H54 (cell line): ENCODE measurements at places on chromosomes 2 and 18.

GRCh38 chr2:117775703-117776219 is 38.7 kb upstream of the DDX18 start:
- DNase-seq = no peak

- peak; percentile 9 for DNase-seq
Observed at GRCh38 chr2:209334188-209335017, 89.4 kb upstream of the MAP2 start.

- DNase-seq = no peak
Observed at GRCh38 chr2:158482594-158482993, 25.8 kb downstream of the PKP4 start.

DNA sequence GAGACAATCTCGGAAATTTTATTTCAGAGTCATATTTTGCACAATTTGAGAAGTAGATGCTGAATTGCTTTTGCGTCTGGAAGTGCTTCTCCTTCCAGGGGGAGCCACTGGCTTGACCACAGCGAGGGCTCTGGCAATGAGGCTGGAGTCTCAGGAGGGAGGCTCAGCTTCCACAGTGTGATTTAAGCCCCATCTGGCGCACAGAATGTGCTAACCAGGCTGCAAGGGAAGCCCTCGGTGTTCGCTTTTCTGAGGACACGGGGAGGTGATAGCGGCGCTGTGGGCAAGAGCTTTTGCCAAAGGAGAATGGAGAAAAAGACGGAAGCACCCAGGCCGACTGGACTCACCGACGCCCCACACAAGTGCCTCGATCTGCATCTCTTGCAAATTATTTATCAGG is 52.4 kb downstream of the ADI1 start:
- no peak for DNase-seq

GRCh38 chr2:240557101-240557751 is 562 bp downstream of the ANKMY1 start:
- DNase-seq = no peak

DNA sequence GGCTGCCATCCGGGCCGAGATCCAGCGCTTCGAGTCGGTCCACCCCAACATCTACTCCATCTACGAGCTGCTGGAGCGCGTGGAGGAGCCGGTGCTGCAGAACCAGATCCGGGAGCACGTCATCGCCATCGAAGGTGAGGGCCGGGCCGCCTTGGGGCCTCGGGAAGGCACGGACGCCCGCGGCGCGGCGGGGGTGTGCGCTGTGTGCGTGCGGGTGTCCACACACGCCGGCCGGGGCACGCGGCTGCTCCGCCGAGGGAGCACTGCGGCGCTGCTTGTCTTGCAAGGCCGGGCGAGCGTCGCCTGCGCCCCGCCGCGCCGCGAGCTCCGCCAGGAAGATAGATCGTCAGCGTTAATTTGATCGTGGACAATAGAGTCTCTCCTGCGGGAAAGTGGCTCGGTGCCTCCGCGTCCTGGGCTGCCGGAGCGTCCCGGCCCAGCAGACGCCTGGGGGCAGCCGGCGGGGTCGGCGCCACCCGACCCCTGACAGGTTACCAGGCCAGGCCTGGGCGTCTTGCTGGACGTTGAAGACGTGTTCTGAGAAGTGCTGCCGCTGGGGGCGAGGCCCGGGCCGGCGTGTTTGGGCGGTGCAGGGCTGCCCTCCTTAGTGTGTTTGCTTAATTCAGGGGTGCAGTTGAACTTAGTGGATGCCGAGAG is 1.0 kb downstream of the AGAP1 start:
- no peak for DNase-seq

- no peak for DNase-seq
Observed at GRCh38 chr2:159518321-159519005, 97.9 kb downstream of the BAZ2B start.

GRCh38 chr2:171134624-171135230 is 26.0 kb downstream of the TLK1 start:
- DNase-seq = no peak

- no peak for DNase-seq
Observed at GRCh38 chr2:64214281-64215115, 70.3 kb upstream of the PELI1 start.

DNA sequence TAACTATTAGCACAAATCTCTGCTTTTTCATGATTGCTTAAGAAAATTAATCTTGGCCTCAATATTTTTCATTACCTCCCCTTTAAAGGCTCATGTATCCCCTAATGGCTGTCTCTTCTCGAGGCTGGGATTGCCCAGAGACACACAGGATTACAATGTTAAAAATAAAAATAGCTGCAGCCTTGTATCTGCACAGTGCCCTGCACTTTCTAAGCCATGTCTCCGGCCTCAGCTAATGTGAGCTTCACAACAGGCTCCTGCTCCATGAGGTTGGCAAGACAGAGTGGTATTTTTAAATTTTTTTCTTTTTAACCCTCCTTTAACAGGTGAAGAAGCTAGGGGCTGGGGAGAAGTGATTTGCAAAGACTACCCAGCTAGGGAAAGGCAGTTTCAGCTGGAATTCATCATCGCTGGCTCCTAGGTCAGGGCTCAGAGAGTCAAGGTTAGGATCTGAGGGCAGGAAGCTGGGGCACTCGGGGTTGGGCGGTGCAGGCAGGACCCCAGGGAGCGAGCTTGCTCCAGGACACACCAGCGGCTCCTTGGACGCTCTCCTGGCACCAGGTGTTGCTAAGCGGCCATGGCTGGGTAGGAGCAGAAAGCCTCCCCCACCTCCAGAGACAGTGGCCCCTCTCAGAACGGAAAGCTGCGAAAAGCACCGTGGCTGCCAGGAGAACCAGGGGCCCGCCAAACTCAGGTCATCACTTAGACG is 135.6 kb downstream of the SMAD2 start:
- no peak for DNase-seq

DNA sequence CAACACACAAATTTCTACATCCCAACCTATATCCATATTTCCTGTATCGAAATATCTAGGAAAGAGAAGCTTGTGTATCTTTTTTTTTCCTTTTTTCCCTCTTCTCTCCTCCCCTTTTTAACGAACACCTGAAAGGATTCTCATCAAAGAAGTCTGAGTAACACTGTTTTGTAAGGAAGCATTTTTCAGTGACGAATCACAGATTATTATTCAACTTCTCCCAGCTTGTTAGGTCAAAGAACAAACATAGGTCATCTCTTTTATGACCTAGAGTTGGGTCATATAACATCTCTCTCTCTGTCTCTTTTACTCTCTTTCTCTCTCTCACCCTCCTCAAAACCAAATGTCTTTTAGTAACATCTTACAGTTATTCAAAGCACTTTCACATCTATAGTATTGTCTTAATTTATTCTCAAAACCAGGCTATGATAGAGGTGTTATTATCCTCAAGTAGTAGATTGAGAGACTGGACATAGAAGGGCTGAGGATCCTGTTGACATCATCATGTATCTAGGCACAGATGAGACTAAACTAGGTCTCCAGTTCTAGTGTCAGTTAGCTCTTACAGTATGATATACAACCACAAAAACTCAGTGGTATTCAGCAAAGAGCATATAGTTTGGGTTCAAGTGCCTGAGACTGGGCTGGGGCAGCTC is 80.1 kb upstream of the SPOPL start:
- DNase-seq = no peak

DNA sequence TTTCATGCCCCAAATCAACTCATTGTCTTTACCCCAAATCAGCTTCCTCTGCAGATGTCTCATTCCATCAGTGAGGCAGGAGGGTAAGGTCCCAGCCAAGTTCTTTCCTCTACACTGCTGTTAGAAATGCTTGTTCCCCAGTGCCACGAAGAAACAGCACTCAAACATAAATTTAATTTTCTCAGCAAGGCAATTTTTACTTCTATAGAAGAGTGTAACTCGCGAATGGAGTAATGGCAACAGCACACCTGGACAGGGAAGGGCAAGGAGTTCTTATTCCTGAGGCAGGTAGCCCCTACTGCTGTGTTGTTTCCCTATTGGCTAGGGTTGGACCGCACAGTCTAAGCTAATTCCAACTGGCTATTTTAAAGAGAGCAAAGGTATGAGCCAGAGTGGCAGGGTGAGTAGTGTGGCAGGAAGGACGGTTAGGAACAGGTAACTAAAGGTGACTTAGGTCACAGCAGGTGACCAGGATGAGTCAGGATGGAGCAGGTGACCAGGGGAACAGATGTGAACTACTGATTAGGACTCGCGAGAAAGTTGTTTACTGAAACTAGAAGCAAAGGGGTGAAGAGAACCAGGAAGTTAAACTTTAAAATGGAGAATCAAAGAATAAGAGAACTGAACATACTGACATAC is 12.0 kb upstream of the CEP68 start:
- DNase-seq = no peak

- no peak for DNase-seq
Observed at GRCh38 chr2:159561786-159562185, 54.6 kb downstream of the BAZ2B start.

DNA sequence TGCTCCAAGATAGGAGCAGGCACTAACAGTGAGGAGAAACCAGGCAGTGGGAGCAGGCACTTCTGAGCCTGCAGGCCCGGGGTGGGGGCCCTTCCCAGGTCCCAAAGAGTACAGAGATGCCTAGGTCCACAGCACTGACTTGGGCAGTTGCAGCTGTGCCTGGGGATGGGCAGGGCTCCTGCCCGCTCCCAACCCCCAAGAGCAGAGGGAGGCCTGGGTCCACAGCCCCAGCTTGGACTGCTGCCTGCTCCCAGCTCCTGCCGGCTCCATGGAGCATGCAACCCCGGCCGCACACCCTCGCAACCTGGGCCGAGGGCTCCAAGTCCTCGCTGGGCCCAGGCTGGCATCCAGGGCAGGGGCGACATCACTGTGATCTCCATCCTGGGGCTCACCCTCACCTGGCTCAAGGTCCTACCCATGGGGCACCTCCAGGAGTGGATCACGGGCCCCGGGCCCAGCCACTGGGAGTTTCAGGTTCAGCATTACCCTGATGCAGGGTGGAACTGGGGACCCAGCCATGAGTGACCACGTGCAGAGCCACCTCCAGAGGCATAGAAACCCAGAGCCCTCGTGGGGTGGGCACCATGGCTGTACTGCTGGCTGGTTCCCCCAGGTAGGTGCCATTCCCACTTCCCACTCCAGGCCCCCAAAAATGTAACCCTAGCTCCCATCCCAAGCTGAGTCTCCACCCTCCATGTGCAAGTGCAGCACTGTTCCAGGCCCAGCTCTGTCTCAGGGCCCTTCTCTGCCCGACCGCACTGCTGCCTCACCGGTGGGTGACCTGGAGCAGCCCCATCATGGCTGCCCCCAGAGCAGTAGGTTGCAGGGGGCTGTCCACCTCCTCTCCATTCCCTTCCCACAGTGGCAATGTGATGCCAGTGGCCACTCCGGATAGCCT is 325.6 kb downstream of the NR4A2 start:
- no peak for DNase-seq

GRCh38 chr2:99395589-99396130 is 58.5 kb downstream of the EIF5B start:
- DNase-seq = no peak

DNA sequence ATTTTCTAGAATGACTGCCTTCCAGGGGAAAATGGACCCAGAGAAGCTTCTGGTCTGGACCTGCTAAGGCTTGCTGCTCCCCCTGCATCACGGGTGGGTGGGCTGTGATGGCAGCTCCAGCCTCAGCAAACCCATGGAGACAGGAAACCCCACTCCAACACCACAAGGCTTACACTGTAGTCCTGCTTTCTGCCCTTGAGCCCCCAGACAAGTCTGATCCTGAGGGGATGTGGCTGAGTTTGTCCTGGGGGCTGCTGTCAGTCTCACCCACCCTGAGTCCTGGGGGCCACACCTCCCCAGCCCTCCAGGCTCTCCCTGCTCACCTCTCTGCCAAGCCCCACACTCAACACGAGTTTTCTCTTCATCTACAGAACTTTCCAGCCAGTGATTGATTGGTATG is 279.4 kb downstream of the EIPR1 start:
- DNase-seq = no peak

GRCh38 chr2:161085149-161085548 is 75.1 kb upstream of the TANK start:
- no peak for DNase-seq

DNA sequence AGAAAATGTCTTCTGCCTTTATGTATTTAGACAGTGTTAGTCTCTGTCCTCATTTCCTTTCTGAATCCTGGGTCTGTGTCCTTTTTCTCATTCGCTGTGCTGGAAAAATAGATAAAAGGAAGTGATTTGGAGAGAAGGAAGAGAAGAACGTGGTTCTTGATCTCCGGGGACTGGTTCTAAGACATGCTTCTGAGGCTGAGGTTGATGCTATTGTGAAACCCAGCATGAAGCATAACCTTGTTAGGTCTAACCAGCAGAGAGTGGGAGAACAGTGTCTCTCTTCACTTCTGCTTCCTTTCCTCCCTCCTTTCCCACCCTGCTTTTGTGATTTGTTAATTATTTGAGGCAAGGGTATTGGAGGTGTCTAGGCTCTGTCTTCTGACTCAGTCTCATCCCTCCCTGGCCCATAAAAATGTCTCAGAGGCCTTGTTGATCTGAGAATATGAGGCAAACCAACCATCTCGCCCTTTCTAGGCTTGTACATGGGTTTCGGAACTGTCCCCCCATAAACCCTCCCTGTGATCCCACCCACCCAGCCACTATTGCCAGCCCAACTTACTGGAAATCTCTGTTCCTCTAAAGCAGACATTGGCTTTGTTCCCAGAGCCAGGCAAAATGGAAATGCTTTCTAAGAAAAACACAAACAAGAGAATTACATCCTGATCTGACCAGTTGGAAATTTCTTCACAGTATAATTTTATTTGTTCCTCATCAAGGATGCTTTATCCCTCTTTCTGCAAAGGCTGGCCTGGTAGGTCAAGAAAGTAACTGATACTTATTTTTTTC is 360.6 kb upstream of the TNP1 start:
- DNase-seq = no peak

DNA sequence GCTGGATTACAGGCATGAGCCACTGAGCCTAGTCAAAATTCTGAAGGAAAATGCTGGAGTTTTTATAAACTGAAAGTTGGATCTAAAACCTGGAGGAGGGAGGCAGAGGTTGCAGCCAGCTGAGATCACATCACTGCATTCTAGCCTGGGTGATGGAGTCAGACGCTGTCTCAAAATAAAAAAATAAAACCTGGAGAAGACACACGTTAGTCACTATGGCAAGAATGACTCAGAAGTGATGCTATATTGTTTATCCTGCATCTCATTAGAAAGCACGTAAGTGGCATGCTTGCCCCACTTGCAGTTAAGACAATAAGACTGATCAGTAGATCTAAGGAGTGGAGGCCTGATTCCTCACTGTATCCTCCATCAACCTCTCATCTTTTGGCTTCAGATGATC is 106.6 kb upstream of the STON1 start:
- DNase-seq = no peak

DNA sequence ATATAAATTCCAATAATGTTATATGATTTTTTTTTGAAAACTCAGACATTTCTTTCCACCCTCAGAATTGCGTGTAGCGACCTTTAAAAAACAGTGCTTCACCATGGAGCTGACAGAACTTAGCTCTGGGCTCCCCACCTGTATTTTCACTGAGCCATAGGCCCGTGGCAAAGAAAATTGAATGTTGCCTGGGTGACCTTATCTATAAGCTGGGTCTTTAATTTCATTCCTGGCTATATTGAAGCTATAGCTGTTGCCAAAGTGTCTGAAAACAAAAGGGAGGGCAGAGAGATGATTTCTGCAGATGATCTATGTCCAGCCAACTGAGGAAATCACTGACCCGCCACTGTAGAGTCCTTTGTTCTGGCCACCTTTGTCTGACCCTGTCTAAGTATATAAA is 411.7 kb downstream of the PTPRM start:
- DNase-seq = no peak

- DNase-seq = no peak
Observed at GRCh38 chr2:232626584-232626983, 6.8 kb upstream of the EFHD1 start.

GRCh38 chr2:215435280-215435869 is 493 bp downstream of the FN1 start:
- DNase-seq = no peak

- no peak for DNase-seq
Observed at GRCh38 chr2:170740660-170741059, 25.5 kb downstream of the SP5 start.

GRCh38 chr2:43388371-43388770 is 162.0 kb upstream of the ZFP36L2 start:
- no peak for DNase-seq
